Karpas-422 (cell line): ENCODE measurements at places on chromosomes 4 and X. TPM values are rescaled to one million over a fixed set of nuclear protein-coding genes. Genes with fewer than 3 reads are reported as not detected.

DNA sequence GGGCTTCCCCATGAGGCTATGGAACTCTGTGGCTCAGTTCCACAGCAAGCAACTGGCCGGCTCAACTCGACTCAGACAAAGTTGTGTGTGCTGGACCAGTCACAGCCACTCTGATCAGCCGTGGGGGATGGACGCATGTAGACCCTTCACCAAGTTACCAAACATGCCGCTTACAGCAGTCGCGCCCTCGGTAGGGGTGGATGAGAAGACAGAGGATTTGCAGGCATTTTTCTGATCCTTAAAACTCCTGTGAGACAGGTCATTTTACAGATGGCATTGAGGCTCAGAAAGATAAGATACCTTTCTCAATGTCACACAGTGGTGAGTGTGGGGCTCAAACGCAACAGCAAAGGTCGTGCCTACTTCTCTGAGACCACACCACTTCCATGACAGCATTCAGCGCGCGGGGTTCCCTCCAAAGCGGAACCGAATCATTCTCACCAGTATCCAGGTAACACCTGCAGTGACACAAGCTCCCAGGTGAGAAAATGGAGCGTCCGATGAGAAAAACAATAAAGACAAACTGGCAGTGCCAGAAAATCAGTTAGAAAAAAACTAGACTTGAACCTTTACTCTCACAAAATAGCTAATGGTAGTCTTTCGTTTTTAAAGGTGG, 83.6 kb downstream of the RELL1 start:
- no peak for DNase-seq

DNA sequence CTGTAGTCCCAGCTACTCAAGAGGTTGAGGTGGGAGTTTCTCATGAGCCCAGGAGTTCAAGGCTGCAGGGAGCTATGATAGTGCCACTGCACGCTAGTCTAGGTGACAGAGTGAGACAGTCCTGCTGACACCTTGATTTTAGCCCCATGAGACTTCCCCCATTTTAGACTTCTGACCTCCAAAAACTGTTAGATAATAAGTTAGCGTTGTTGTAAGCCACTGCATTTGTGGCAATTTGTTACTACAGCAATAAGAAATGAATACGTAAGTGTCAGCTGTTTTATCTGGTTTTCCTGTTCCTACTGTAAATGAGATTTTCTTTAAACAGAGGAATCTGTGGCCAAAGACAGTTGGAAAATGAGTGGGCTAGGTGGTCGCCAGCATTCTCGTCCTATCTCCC, 83.9 kb downstream of the ARHGAP10 start:
- DNase-seq, result no peak

DNA sequence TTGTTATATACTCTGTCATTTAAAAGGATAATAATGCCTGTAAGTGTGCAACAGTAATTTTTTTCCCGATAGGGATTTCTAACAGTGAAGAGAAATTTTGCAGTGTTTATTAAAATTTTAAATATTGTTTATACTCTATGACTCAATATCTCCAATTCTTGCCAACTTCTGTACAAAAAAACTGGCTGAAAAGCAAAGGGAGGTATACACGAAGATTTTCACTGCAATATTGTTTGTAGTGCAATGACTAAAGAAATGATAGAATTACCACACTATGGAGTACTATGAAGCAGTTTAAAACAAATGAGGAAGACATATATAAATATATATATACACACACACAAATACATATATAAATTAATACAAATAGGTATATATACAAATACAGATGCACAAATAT, 187.9 kb upstream of the IL15 start:
- DNase-seq, result no peak

DNA sequence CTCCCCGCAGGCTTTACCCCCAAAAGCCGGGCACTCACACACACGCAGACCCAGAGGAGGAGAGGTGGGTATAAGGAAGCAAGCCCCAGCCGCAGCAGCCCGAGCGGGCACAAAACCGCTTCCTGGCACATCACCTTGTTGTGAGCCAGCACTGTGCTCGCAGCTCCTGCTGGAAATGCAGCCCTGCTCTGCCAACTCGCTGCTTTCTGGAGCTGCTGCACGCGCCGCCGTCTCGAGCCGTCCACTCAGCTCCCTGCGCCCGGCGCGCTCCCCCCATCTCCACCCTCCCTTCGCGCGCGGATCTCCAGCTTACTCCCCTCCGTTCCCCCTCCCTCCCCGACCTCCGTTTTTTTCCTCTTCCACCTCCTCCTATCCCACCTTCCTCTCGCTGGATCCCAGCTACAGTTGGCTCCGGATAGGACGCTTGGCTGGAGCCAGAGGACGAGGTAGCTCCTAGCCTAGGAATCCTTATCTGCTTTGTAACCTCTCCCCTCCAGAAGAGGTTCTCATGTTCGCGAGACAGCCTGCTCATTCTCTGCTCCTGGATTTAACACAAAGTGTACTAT, at the start of gene SPOCK3:
SPOCK3 (minus strand) TSS at position 179 of the 566 bp plus-strand sequence.
- no peak for DNase-seq

- no peak for DNase-seq
Observed at GRCh38 chr4:165129924-165130323, 17.3 kb upstream of the TMEM192 start.

The PIN4 gene
- total RNA-seq, result 10.5 and 28.4 TPM in 2 replicates

GRCh38 chr4:105548483-105548882, 3.9 kb upstream of the ARHGEF38 start:
- DNase-seq, result no peak

DNA sequence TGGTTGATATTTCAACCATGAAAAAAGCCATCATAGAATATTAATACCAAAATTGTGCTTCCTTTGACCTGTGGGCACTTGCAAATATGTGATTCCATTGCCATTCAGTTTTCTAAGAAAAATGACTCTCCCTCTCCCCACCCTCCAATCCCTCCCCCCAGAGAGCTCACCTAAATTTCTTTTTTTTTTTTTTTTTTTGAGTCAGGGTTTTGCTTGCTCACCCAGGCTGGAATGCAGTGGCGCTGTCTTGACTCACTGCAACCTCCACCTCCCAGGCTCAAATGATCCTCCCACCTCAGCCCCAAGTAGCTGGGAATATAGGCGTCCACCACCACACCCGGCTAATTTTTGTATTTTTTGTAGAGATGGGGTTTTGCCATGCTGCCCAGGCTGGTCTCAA, 47.0 kb downstream of the SNX25 start:
- DNase-seq, result no peak

- no peak for DNase-seq
Observed at GRCh38 chr4:3276986-3277385, 15.8 kb upstream of the RGS12 start.

- DNase-seq, result no peak
Observed at GRCh38 chr4:995311-996026, 2.3 kb upstream of the SLC26A1 start.

DNA sequence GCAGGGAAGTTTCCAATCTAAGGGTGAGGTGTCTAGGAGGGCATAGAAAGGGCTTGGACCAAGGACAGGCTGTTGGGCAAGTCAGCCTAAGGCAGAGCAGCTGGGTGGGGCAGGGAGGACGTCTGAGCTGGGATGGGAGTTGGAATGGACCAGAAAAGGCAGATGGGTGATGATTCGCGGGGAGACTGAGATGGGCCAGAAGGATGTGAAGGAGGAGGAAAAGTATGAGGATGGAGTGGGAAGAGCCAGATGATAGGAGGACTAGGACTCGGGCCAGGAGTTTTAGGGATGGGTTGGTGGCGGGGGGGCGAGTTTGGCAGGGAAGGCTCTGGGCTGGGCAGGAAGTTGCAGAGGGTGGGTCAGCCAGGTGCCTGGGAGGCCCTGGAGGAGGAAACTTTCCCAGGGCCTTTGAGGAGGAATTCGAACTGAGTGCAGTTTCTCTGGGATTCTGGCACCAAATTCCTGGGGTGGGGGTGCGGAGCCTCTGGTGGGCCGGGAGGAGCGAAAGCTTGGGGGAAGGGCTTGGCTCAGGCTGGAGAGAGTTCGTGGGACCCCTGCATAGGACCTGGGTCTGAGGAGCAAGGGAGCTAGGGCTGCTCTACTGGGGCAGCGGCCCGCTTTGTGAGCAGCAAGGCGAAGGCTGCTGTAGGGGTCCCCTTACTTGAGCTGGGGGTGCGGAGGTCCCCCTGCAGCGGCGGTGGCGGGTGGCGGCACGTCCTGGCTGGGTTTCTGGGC, 8.7 kb upstream of the TIMP1 start:
- peak; percentile 27 for DNase-seq

DNA sequence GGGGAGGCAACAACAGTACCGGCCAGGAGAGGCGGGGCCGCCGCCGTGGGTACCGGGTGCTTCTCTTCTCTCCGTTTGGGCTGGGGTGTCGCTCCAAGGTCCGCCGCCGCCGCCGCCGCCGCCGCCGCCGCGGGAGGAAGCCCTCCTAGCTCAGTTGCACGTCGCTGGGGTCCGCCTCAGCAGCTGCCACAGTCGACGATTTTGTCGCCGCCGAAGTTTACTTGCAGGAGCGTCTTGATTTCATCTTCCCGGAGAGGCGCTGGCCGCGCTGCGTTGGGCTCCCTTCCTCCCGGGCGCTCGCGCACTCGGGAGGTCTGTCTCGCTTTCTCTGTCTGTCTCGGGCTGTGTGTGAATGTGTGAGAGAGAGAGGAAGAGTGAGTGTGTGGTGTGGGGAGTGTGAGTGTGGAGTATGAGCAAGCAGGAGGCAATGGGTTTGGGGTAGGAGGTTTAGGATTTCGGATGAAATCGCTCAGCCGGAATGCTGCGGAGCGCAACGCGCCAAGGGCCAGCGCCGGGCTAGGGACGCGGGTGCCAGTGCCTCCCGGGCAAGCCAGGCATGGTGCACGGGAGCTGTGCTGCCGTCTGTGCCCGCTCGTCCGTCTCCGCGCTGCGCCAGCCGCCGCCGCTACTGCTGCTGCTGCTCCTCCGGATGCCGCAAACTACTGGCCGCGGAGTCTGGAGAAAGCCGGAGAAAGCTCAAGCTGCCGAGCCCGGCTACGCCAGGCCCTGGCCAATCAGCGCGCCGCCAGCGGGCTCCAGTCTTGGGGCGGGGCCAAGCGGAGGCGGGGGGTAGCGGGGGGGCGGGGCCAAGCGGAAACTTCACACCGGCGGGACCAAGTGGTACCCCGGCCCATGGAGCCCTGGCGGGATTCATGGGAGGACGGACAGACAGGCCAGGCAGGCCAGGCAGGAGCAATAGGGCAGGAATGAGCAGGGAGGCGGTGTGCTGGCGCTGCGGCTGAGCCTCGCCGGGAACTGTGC, at the start of gene PCDH19:
PCDH19 (minus strand) TSS at position 664 of the 981 bp plus-strand sequence. CDS start 1,676 bp downstream, outside the sequence.
- no peak for DNase-seq

The ASB12 gene
- 0.41 and 0.51 TPM in 2 replicates for total RNA-seq

GRCh38 chr4:151786158-151786495, 25.3 kb upstream of the GATB start:
- no peak for DNase-seq

DNA sequence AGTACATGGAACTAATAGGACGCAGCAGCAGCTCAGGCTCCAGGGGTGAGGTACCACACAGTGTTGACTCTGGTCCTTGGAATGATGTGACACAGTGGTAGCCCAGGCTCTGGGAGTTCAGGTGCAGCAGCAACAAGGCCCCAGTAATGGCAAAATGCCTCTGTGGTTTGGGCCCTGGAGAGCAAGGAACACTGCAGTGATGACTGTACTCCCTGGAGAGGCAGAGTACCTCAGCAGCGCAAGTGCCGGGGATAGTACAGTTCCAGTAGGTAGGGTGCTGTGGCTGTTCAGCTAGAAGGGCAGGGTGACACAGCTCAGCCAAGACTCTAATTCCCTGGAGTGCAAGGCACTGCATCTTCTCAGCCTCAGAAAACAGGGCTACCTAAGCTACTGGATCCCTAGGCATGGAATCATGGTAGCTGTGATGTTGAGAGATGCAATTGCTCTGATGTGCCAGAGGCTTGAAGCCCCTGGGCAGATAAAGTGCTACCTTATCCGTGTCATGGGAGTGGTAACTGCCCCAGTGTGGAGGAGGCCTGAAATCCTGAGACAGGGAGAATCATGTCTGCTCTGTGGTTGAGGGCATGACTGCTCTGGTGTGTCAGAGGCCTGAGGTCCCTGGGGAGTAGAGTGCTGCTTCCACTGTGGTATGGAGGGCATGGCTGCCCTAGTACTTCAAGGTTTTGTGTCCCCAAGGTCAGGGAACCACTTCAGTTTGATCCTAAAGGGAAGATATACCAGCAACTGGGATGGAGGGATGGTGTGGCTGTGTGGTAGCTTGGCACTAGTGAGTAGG, 55.2 kb downstream of the AREG start:
- DNase-seq, result no peak

DNA sequence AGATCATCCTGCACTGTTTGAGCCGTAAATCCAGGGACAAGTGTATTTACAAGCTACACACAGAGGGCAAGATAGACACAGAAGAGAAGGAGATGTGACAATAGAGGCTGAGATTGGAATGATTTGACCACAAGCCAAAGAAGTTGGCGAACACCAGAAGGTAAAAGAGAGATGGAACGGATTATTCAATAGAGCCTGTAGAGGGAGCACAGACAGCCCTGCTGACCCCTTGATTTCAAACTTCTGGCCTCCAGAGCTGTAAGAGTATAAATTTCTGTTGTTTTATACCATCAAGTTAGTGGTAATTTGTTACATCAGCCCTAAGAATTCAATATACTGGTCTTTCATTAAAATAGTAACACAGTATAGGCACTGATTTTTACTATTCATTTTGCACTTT, 447.8 kb downstream of the FAT4 start:
- no peak for DNase-seq

The PALLD gene
- 0.32 and 0.71 TPM in 2 replicates for total RNA-seq

DNA sequence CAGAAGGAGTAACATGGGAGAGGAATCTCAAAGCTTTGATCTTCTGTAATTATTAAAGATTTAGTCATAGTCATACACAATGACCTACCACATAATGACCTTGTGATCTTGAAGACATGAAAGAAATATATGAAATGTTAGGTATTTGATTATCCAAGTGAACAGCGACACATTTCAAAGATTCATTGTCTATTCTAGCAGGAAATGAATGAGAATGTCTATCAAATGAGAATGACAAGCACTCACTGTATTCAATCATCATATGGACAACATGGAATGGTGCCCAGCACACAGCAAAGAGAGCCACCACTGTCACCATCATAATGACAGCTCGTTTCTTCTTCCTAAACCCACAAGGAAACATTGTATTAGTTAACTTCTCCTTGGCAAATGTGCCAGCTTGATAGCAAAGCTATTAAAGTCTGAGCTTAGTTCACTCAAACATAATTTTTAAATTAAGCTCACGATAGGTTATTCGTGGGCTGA, 50.6 kb downstream of the QRFPR start:
- no peak for DNase-seq

The ENPP6 gene
- total RNA-seq, result not detected in 2 replicates

DNA sequence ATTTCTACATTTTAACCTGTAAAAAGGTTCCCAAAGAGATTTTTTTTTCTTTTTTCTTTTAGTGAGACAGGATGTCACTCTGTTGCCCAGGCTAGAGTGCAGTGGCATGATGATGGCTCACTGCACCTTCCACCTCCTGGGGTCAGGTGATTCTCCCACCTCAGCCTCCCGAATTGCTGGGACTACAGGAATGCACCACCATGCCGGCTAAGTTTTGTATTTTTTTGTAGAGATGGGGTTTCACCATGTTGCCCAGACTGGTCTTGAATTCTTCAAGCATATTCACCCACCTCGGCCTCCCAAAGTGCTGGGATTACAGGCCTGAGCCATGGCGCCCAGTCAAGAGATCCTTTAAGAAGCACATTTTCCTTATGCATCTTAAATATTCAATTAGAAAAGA, 12.6 kb downstream of the RHOH start:
- DNase-seq, result no peak

The WDFY3 gene
- not detected in 2 replicates for total RNA-seq

- DNase-seq, result no peak
Observed at GRCh38 chrX:37315511-37316248, 33.5 kb upstream of the PRRG1 start.
